ENCODE measurements at places on chromosomes 2 and 18. TPM values are rescaled to one million over a fixed set of nuclear protein-coding genes. Genes with fewer than 3 reads are reported as not detected.
A peak's percentile ranks its signal among the peaks of the same experiment; 100 is the strongest.

DNA sequence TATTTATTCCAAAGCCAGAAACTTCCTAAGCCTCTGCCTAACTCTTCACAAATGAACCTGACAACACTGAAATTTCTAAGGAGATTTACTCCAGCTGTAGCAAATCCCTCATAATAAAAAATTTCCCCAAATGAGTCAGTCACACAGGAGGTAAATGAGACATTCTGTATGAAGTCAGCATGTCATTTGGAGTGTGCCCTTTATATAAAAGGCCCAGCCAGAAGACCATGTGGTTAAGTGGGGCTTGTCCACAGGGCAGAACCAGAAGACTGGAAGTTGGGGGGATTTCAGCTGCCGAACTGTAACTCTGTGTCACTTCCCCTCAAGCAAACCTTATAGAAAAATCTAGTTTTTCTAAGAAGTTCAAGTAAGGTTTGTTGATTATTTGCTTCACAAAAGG, 30.2 kb downstream of the NRP2 start:
- DNase-seq: peak; percentile 59

DNA sequence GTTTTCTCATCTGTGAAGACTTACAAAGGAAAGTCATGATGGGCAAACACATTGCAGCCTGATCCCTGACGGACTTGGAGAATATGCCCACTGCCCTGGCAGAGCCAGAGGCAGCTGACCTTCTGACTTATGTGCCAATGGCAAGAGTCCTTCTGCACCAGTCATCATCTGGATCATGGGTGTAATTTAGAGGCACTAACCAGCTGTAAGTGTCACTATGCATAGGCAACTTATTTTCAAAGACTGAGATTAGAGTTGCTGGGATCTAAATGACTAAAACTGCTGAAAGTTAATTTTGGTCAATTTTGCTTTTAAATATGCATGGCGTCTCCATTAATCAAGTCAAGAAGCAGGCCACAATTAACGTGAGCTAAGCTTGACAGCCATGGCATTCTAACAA, 261.2 kb downstream of the BCL11A start:
- no peak for DNase-seq

GRCh38 chr2:100482741-100483140, 12.5 kb downstream of the NMS start:
- no peak for DNase-seq

DNA sequence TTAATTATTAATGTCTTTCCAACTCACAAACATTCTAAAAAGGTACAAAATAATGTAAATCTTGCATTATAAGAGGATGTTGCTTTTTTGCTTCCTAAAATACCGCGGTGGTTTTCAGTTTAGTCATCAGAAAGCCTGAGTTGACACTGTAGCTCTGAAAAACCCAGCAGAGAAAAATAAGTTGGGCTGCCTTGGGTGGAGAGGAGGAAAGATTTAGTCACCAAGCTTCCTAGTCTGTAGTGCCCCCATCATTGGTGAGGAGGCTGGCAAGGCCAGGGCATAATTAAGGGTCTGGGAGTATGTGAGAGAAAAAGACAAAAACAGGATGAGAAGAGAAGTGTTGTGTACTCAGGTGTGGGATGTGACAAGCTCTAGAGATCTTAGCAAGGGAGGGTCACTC, 5.7 kb downstream of the PTPRM start:
- DNase-seq: peak; percentile 39

- DNase-seq: no peak
These were observed 71.5 kb upstream of the HNMT start for GRCh38 chr2:137892739-137893138.

NAT8 gene
- total RNA-seq: 0.27 TPM

CFAP65 gene
- total RNA-seq: not detected
